ENCODE measurements at places on chromosomes 12 and 14.

DNA sequence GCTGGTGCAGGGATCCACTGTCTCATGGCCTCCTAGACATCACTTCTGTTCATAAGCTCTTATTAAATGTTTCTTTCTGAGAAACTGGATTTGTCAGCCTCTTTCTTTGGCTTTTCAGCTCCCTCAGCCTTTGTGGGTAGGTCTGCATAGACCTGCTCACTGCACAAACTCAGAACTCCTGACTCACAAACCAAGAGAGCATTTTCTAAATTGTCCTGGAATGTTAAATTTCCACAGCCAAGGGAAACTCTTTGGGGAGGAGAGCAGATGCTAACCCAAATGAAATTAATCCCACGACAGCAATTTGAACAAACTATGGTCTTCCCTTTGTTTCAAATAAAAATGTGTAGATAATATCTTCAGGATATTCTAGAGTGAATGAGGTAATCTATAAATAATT is 19.5 kb upstream of the CERS5 start:
- no peak for DNase-seq

DNA sequence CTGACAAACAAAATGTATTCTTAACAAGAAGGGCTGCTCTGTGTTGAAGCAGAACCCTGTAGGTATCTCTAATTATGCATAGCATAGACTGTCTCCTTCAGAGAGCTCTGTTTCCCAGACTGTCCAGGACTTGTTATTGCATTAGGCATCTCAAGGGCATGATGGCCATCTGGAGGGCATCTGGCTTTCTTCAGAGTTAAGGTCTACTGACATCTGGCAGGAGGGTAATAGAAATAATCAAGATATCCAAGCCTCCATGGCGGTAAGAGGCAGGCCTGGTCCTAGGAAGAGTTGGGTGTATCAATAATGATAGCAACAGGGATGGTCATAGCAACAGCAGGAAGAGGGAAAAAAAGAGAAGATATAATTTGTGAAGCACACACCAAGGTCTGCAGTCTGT is 161.2 kb downstream of the TTC8 start:
- no peak for DNase-seq

DNA sequence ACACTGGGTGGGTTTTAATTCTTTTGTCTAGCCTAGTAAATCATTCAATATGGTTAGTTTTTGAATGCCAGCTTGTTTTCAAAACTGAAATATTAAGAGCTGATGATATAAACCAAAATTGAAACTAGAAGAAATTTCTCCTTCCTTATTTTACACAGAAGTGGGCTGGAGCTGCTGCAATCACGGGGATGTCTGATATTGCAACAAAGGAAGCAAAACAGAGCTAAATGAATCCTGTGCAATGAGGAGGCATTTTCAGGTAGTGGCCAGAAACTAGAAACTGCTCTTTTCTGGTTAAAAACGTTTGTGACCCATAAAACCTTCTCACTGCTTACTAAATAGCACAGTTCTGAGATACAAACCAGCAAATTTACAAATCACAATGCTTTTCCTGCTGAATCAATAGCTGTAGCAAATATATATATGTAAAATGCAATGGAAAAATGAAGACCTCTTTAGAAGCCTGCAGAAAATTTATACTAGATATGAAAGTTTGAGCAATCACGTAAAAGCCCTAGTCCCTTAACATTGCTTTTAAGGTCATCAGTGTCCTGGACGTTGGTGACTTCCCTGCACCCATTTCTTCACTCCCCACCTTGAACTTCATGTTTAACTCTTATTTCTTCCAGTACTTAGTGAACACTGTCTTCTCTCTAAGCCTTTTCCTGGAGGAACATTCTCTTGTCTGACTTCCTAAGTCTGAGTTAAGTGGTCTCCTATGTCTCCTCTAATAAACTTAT is 15.9 kb upstream of the LRRK2 start:
- DNase-seq = no peak

- DNase-seq = no peak
Measured at GRCh38 chr12:13036881-13037280, 7.3 kb upstream of the FAM234B start.

DNA sequence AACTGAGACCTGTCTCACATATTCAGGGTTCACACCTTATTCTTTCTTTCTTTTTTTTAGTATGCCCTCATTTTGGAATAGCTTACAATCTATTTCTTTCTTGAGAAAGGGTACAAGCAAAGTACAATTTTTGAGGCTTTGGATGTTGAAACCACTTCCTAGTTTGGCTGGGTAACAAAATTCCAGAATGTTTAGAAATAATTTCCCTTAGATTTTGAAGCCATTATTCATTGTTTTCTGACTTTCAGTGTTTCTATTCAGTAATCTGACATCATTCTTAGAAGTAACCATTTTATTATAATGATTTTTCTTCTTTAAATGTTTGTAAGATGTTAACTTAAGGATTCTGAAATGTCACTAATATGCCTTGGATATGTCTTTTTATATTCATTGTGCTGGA is 28.2 kb downstream of the ST8SIA1 start:
- no peak for DNase-seq

GRCh38 chr14:93967637-93968250 is 8.6 kb downstream of the ASB2 start:
- no peak for DNase-seq

DNA sequence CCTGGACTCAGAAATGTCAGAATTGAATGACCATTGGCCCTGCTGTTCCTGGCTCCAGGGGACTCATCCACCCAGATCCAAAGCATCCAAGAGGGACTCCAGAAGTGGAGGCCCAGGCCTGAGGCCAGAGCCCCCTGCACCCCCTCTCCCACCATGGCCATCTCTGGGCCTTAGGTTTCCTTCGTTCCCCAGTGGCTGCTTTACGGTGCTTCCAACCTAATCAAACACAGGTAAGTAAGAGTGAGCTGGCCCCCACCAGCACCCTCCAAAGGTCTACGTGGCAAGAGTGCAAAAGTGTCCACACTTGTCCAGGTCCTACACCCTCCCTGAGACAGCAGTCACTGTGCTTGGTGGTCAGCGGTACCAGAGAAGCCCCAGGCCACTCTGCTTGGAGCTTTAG is 139.0 kb downstream of the DPF3 start:
- no peak for DNase-seq

- no peak for DNase-seq
Measured at GRCh38 chr12:230925-231671, 17.1 kb upstream of the SLC6A12 start.

GRCh38 chr12:27523305-27523641 is 733 bp upstream of the PPFIBP1 start:
- DNase-seq = no peak

- DNase-seq = no peak
Measured at GRCh38 chr14:54050759-54051158, 94.1 kb upstream of the BMP4 start.

DNA sequence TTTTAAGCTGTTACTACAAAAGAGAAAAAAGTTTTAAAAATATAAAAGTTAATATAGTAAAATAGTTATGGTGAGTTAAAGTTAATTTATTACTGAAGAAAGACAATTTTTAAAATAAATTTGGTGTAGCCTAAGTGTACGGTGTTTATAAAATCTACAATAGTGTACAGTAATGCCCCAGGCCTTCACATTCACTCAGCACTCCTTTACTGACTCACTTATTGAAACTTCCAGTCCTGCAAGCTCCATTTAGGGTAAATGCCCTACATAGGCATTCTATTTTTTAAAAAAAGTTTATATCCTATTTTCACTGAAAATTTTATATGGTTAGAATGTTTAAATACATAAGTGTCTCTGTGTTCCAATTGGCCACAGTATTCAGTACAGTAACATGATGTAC is 769.5 kb upstream of the NOVA1 start:
- no peak for DNase-seq

DNA sequence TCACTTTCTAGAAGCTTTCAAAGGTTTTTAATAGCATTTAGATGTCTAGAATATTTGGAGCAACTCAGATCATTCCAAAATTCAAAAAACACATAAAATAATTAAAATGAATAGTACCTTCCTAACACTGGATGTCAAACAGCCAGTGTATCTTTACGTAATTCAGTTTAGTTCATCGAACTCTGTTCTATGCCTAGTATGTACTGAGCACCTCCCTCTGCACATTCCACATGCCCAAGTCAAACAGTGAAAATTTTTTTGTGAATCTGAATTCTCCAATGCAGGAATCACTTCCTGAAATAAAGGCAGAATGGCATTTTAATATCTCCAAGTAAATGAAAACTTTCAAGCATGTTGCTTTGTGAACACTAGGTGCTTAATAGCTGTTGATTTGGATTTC is 192.3 kb downstream of the C12orf42 start:
- no peak for DNase-seq

- DNase-seq = no peak
Measured at GRCh38 chr12:28014196-28014595, 41.7 kb upstream of the PTHLH start.

- no peak for DNase-seq
Measured at GRCh38 chr12:105090361-105090760, 6.1 kb upstream of the ALDH1L2 start.

DNA sequence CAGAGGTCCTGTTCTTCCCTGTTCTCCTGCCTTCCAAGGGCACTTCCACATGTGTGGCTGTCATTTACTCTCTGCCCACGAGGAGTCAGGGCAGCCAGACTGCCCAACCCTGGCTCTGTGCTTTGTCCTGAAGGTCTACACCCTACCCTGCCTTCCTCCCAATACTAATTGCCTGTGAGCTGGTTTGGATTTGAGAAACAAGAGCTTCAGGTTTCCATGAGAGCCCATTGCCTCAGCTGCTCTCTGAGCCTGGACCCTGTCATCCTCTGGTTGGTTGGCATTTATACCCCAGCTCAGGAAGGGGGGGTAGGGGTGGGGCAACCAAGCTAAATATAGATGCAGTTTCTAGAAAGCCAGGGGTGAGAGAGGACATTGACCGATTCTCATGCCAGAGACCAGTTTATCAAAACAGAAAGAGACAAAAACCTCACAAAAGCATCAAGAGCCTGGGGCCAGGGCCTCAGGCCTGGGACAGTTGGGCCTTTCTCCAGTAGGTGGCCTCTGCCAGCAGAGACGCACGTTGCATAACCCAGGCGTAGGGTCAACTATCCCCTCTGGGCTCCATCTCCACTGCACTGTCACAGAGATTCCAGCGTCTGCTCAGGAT is 34.5 kb downstream of the VDR start:
- no peak for DNase-seq

DNA sequence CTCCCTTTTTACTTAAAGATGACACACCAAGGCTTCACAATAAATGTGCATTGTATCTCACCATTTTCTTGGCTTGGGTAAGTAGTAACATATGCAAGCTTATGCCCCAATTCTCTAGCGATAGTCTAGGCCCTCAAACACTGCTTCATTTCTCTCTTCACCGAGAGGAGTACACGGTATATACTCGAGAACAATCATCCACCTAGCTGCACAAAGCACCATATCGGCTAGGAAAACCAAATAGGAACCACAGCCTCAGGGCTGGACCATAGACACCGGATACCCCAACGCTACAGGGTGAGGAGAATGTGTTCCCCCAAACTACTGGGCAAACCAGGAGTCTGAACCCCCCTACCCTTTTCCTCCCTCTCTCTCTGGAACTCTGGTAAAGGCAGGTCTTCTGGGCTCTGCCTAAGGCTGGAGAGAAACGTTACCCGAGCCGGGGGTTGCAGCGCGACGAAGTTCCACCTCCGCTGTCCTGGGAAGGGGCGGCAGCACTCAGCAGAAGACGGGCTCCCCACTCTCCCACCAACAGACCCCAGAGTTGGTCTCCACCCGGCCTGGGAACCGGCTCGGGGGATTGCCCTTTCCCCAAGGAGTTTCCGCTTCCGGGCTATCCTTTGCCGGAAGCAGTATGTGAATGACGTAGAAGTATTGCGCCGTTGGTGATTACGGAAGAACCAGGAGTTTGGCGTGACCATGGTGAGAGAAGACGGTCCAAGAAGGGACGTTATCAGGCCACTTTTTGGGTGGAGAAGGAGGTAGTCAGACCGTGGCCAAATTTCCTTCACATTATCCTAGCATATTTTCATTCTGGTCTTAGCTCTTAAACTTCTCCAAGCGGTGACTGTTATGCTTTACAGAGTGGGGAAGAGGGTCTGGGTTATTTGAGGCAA is at the start of the genes AREL1 and FCF1:
Gene AREL1 (minus strand): TSS at position 582 of the 896 bp plus-strand sequence. CDS start 27,465 bp downstream, outside the sequence.
Gene FCF1 (plus strand): TSS at position 646 of the 896 bp plus-strand sequence. CDS start 54 bp downstream, at position 700.
- no peak for DNase-seq

GRCh38 chr12:32606443-32606842 is 72.7 kb upstream of the DNM1L start:
- no peak for DNase-seq

DNA sequence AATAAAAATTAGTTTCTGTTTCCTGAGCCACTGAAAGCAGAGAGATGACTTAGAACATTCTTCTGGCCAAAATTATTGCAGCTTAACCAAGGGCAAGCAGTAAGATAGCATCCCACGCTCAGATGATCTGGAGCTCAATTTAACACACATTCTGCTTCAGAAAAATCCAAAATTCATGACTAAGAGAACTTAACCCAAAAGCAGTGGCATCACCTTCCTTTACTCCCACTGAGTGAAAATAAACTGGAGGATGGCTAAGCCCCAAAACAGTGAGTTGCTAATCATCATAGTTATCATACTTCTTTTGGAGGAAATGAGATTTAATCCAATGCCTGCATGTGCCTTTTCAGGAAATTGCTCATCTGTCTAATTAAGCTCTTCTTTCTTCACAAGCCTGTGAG is 195.4 kb downstream of the DUSP6 start:
- no peak for DNase-seq

- DNase-seq = no peak
Measured at GRCh38 chr12:1914114-1914911, 4.1 kb downstream of the CACNA2D4 start.

GRCh38 chr12:62930546-62931425 is 4.2 kb downstream of the PPM1H start:
- DNase-seq = no peak

- no peak for DNase-seq
Measured at GRCh38 chr14:100567009-100567876, 20.0 kb downstream of the BEGAIN start.

GRCh38 chr12:81128930-81129554 is 51.2 kb downstream of the ACSS3 start:
- DNase-seq = peak; percentile 55

GRCh38 chr14:95478818-95479217 is 37.6 kb downstream of the SYNE3 start:
- no peak for DNase-seq

- DNase-seq = no peak
Measured at GRCh38 chr12:51028126-51028812, 2.1 kb upstream of the SLC11A2 start.

DNA sequence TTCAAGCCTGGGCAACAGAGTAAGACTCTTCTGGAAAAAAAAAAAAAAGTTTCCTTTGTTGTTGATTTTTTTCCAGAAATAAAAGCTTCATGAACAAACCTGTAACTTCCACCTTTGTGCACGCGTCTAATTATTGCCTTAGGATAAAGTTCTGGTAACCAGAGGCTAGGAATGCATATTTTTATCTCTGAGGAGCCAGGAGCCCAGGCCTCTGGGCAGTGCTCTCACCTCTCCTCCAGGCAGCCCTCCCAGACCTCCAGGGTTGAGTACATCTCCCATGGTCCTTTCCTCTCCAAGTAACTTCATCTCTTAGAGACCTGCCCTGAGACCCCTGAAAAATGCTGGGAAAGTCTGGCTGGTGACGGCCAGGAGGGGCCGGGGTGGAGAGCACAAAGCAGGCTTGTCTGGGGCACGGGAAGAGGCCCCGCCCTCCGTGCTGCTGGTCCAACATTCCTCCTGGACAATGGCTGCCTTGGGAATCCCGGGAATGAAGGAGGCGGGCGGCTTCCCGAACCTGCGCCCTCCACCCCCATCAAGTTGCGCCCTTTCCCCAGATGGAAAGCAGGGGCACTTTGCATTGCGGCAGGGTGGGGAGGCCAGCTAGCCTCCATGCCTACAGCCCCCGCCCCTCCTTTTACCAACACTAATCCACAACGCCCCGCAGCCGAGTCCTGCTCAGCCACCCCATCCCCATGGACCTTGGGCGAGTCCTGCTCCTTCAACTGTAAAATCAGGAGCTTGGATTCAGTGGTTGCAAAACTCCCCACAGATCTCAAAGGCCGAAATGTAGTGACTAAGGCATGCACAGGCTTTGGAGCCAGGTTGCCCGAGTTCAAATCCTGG is 7.3 kb upstream of the FIGNL2 start:
- no peak for DNase-seq

All from NCI-H2081 treated with DMSO at 0.1 percent for 48 hours (cell line).